ENCODE measurements at places on chromosomes 2 and 18.

- no peak for DNase-seq
Measured at GRCh38 chr2:235255693-235256092, 238.2 kb upstream of the AGAP1 start.

- DNase-seq: no peak
Measured at GRCh38 chr2:176158186-176158591, 1.1 kb downstream of the HOXD3 start.

DNA sequence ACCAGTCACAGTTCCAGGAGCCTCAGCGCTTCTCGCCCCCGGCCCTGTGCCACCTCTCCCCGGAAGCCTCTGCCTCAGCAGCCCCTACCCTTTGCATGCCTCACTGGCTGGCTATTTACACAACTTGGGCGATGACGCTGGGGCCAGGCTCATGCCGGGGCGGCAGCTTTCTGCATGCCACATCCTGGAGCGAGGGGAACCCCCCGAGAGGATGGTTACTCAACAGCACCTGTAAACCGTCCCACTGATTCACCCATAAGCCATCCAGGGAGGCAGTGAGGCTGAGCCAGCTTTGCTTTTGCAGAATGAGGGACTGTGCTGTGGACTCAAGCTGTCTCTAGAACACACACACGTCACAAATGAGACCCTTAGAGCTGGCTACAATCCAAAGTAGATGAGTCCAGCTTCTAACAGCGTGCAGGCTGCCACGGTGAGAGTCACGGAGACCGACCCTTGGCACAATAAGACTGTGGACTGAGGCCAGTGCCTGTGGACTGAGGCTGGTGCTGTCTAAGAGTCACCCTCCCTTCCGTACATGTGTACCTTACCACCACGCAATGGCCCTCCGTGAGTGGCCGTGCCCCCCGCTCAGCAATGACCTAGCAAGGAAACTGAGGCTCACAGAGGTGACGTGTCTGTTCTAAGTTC is 45.6 kb upstream of the ODC1 start:
- DNase-seq: peak; percentile 78

- DNase-seq: no peak
Measured at GRCh38 chr2:38170067-38170466, 94.1 kb upstream of the CYP1B1 start.

DNA sequence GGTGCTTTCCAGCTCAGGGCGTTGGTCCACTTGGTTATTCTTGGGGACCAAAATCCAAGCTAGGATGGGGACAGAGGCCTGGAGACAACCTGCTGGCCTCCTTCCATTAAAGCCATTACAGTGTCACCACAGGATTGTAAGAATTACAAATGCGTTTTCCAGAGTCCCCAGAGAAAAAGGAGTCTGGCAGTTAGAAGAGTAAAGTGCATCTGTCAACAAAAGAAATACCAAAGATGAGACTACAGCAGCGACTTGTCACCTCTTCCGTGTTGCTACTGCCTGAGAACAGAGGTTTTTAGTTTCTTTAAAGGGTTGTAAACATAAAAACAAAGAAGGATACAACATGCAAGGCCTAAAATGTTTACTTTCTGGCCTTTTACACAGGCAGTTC is 235.7 kb downstream of the AGAP1 start:
- DNase-seq: no peak

GRCh38 chr18:76361219-76361618 is 133.8 kb downstream of the ZNF516 start:
- no peak for DNase-seq

GRCh38 chr2:241492174-241492565 is 16.2 kb downstream of the STK25 start:
- no peak for DNase-seq

- DNase-seq: no peak
Measured at GRCh38 chr2:128450211-128451024, 131.8 kb upstream of the HS6ST1 start.

GRCh38 chr2:112627060-112628040 is 18.4 kb upstream of the SLC20A1 start:
- DNase-seq: no peak

All from stimulated activated CD8-positive, alpha-beta memory T cell treated with anti-CD3 and anti-CD28 coated beads, Interleukin-4, amount 100 ng/mL, for 4 hours (primary cell).